ENCODE measurements at places on chromosomes 5 and 9.

GRCh38 chr5:169701910-169702451 lies 64.9 kb downstream of the DOCK2 start:
- DNase-seq, result no peak

GRCh38 chr9:90343991-90344390 lies 298.6 kb downstream of the DIRAS2 start:
- DNase-seq, result no peak

GRCh38 chr5:53010814-53011213 lies 21.7 kb downstream of the ITGA2 start:
- DNase-seq, result no peak

DNA sequence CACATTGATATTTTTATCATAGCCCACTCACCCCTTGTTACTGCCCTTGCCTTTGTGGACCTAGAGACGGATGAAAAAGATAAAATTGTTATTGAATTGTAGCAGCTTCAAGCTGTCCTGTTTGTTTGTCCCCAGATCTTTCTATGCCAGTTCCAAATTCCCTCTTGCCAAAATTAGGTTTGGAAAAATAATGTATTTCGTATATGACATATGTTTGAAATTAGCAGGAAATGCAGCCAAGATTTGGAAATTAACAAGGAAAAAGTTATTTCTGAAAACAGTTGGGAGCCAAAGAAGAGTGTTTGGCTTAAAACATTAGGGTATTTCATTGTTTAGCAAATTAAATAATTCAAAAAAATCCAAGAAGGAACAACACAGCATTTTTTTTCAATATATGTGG lies 33.5 kb downstream of the SPATA31D1 start:
- no peak for DNase-seq

DNA sequence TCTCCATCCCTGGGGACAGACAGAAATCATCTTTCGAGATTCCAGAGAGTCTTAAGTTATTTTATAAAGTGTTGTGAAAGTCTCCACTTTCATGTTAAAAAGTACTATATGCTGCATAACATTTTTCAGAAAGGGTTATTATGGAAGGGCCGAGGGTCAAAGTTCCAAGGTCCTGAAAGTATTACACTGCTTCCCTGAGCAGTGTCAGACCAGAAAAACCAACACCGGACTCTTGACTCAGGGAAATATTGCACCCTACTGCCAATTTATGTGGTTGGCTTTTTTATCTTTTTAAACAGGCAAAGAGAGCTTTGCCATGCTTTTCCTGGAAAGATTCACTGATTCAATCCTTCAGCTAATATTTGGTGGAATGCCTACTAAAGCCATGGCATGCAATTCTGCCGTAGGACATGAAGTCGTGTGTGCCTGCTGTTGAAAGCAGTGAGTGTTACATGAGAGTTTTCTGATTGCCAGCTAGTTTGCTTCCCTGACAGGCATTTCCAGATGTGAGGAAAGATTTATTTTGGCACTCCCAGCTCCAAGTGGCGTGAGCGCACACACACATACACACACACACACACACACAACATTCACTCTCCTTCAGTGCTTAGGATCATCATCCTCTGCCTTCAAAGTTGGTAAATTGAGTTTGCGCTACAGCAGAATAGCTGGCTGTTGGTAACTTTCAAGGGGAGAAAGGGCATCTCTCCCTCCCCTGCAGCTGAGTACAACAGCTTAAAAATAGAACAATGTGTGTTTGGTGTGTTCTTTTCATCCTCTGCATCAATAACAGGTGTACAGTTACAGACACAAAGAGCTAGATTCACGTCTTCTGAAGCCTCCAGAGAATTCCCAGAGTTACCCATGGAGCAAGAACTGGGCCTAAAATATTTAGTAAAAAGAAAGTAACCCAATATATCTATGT lies 45.6 kb downstream of the SLC1A3 start:
- no peak for DNase-seq

- no peak for DNase-seq
These were observed 236.6 kb downstream of the PSAT1 start for GRCh38 chr9:78533500-78533899.
